GM19239 (cell line): ENCODE measurements at places on chromosomes 2 and 18.
A peak's percentile ranks its signal among the peaks of the same experiment; 100 is the strongest.

DNA sequence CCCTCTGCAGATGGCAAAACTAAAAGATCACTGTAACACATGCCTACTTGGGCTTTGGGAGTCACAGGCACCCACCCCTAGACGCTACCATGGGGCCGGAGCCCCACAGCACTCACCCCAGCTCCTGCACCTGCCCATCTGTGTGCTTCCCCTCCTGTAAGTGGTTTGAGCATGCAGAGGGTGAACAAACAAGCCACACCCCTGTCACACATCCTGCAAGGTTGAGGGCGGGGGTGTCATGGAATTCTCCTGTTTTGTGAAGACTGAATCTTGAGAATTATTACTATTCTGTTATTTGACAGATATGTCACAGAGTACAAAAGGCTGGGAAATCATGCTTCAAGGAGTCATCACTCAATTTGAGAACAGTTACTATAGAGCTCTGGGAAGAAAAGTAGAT lies 60.9 kb downstream of the RFTN2 start:
- DNase-seq = no peak

DNA sequence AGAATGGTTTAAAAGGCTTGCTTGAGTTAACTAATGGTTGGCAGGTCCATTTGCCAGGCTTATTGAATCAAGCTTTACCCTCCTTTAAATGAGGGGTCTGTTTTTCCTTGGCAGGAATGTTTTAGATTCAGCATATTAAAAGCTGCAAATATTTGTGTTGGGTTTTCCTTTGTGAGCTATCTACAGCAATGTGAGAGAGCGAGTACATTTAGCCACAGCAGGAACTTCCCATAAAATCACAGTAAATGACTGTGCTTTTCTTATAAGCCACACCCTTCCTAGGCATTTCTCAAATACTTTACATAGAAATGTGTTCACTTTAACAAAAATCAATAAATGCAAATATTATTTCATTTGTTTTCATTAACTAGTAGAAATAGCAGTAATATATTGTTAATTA lies 23.9 kb downstream of the CALCRL start:
- DNase-seq = no peak

DNA sequence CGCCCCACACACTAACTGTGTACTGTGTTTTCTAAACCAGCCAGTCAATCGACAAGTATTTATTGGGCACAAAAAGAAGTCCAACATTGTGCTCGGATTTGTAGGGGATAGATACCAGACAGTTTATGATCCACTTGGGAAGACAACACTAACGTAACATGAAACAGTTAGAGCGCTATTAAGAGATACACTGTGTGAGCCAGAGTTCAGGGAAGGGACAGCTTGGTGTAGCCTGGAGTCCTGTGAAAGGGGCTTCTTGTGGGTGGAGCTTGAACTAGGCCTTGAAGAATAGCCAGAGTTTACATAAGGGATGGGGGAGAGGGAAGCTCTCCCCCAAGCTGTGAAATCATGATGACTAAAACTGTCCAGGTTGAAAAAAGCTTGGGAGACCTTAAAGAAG lies 176.4 kb upstream of the TCF4 start:
- no peak for DNase-seq

GRCh38 chr2:160720098-160720497 lies 226.5 kb upstream of the RBMS1 start:
- no peak for DNase-seq

DNA sequence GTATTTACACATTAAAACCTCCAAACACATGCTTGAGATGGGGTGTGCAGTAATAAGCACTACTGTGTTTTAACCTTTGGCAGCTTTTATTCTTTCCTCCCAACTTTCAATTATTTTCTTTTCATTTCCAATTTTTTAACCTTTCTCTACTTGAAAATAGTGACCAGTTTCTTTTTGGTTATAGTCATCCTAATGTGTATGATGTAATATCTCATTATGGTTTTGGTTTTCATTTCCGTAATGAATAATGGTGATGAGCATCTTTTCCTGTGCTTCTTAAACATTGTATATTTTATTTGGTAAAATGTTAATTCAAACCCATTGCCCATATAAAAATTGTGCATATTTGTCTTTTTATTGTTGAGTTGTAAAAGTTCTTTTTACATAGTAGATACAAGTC lies 103.5 kb downstream of the BMPR2 start:
- no peak for DNase-seq

GRCh38 chr2:97936199-97936598 lies 59.5 kb downstream of the TMEM131 start:
- no peak for DNase-seq

- DNase-seq = no peak
Measured at GRCh38 chr2:175786471-175787124, 215.5 kb downstream of the LNPK start.

GRCh38 chr2:217832115-217832514 lies 170.7 kb downstream of the TNS1 start:
- DNase-seq = no peak

DNA sequence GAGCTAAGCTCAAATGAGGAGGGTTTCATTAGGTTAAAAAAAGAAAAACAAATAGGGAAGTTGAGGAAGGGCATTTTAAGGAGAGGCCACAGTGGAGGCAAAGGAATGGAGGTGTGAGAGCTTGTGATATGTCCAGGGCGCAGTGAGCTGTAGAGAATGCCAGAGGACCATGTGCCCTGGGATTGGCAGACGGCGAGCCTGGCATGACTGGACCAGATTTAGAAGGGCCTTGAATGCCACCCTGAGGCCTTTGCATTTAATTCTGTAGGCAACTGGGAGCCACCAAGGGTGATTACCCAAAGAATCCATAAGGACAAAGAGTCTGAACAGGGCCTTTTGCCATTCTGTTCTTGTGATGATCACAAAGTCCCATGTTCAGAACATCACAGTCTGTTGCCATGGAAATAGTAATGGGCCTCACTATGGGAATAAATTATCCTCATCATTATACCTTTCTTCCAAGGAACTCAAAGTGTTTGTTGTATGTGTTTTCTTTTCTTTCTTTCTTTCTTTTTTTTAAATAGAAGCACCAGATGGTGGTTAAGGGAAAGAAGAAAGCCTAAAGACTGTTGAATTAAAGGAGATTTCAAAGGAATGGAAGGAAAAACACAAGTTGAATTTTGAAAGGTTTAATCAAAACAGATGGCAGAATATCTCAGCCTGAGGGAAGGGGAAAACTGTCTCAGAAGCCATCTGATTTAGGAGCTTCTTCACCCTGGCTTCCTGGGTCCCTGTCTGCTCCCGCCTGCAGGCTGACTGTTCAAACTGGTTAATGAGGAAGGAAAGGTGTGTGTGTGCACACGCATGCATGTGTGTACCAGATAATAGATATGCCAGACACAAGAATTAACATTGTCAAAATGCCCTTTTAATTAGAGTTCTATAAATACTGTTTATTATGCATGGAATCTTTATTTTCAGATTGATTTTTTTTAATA lies 31.6 kb upstream of the NCOA1 start:
- no peak for DNase-seq

DNA sequence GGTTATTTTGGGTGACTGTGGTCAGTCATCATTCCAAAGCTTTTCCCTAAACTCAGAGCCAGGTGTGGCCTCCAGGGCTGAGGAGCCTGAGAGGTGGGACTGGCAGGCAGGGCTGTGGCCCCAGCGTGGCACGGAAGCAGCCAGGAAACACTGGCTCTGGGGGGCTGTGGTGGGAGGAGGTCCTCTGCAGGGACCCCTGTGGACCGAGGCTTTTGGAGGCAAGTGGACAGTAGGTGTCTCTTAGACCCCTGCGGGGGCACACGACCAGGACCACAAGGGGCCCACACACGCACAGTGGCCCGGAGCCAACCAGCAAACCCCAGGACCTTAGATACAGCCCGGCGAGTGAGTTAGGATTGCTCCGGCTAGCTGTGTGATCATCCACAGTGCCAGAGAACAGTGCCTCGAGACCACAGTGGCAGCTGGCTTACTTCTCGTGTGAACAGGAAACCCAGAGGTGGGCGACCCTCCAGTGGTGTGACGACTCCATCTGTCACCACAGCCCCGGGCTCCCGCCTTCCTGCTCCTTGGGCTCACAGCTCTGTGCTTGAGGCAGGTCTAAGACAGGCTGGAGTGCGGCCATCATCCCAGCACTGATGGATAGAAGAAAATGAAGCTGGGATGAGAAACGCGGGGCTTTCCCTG lies 1.6 kb upstream of the RTP5 start:
- no peak for DNase-seq

DNA sequence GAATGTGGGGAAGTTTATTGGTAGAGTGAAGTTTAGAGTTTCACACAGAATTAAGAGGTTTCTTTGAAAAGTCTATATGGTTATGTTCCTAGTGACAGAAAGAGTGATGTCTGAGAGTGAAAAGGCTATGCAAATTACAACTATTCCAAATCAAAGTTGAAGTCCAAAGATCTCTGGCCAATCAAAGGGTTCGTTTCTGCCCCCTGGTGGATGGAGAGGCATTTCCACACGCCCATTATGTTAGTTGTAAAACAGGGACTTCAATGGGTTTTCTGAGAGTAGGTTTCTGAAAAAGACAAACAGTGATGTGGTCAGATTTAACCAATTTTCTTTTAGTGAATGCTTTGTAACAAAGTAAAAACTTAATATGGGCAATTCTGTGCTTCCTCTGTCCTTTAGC lies 441.5 kb upstream of the POU3F3 start:
- DNase-seq = peak; percentile 28

DNA sequence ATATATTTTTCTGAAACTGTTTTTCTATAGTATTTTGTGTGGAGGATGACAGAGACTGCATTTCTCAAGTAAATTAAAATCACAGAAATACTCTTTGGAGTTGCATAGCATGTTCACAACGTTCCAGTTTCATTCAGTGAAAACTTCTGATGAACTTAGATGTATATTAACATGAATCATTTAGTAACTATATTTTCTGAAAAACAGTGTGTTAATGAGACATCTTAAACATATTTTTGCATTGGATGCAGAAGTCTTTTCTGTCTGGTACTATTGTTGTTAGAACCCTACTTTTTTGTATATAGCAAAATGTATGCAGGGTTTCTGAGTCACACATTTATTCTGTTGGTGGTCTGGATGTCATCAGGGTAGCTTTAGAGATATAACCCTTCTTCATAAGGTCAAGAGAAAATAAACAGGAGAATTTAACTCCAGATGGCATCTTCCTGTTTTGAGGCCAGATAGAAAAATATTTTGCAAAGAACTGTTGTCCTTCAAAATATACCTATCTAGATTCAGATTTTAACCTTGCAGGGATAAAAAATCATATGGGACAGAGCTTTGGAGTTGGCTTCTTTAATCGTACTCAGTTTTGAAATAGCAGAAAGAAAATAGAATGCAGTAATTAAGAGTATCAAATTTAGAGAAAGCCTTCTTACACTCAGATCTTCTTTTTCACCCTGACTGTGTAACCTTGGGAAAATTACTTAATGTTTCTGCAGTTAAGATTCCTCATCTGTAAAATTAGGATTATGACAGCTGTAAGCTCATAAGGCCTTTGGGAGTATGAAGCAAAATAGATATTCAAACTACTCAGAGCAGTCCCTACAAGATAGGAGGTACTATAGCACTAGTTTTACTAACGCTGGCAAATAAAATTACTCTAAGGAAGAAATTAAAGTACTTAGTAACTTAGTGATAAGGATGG lies 5.3 kb downstream of the COL3A1 start:
- no peak for DNase-seq

DNA sequence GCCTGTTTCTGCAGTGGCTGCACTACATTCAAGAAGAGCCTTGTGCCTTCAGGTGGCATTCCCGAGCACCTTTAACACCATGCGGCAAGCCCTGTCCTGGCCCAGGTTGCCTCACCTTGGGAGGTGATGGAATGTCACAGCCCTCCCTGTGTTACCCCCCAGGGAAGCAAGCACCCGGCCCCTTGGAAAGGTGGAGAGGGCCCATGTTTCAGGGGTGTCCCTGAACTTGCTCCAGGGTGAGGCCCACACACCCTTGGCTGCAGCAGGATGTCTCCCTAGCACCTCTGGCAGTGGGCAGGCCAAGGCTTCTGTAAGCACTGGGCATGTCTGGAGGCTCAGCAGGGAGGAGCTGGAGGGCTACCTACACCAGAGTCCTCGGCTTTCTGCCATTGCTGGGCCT lies 29.3 kb upstream of the ACAA2 start:
- no peak for DNase-seq

DNA sequence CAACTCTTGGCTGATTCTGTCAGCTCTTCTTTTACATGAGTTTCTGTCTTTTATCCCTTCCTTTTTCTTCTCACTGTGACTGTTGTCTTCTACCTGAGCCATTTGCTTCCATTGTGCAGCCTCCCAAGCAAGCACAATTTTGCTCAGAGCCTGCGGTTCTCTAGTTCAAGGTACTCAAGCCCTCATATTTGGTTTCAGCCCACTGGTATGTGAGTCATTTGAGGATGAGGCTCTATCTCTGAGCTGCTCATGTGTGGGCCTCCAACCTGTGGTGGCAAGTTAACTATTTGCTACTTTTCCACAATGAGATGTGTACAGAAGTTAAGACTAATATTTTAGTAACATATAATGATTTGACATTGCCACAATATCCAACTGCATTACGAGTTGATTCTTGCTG lies 183.0 kb downstream of the PHLPP1 start:
- DNase-seq = peak; percentile 16

DNA sequence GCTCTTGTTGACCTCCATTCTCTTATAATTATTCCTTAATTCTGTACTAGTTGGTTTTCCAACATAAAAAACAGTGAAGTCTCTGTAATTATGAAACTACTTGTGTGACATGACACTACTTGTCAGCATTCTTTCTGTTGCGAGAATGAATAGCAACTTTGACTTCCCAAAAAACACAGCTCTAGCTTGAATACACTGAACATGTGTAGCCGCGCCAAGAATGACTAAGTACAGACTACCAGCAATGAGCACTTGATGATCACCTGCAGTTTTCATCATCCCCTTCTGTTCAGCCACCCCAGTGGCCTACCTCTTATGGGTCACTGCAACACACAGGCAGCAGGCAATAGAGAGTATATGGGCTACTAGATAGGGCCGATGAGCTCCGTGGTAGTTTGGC lies 229.3 kb downstream of the TGIF1 start:
- no peak for DNase-seq

GRCh38 chr2:190460487-190460886 lies 52.3 kb downstream of the MFSD6 start:
- DNase-seq = no peak

DNA sequence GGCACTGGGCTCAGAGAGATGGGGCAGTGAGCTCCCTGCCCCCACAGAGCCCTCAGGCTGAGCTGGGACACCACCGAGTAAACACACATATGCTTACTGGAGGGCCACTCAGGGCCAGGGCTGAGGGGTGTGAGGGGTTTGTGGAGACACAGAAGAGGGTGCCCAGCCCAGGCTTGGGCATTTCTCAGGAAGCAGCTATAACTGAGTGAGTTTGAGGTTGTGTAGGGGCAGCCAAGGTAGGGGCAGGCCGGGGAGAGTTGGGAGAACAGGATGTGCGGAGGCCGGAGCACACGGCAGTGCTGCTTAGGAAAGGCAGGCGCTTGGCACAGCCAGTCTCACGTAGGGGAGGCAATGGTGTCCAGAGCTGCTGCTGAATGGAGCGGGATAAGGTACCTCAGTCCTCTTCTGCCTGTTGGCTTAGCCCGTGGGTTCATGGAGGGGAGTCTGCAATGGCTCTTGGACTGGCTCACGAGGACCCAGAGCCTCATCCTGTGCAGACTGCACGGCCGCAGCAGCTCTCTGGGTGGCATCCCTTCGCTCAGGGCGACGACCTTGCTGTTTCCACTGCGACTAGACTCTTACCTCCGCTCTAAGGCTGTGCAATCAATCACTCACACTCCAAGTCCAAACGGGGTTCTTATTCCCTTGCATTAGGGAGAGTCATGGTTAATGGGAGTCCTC lies 466.1 kb upstream of the HS6ST1 start:
- DNase-seq = no peak

GRCh38 chr2:65331336-65332025 lies 100.9 kb downstream of the SPRED2 start:
- no peak for DNase-seq

GRCh38 chr2:160096409-160096808 lies 34.0 kb upstream of the PLA2R1 start:
- DNase-seq = no peak
